ENCODE measurements at places on chromosomes 2 and 18.
A peak's percentile ranks its signal among the peaks of the same experiment; 100 is the strongest.

DNA sequence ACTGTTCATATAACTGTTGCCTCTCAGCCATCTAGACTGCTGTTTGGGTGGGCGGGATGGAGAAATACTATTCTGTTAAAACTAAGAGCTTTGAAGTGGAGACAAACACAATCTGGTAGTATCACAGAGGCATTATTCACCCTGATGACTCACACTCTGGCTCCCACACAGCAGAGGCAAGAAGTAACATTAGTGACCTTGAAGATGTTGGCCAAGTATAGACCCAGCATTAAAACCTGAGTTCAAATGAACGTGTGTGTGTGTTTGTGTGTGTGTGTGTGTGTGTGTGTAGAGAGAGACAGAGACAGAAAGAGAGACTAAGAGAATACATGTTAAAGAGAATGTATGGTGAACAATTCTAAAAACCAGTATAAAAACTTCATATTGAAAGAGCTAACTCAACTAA is 22.5 kb upstream of the ACVR1 start:
- DNase-seq, result peak; percentile 60

- DNase-seq, result no peak
Measured at GRCh38 chr18:23188068-23188760, 52.9 kb downstream of the CABLES1 start.

GRCh38 chr18:80231151-80231550 is 16.2 kb downstream of the PARD6G start:
- DNase-seq, result no peak

DNA sequence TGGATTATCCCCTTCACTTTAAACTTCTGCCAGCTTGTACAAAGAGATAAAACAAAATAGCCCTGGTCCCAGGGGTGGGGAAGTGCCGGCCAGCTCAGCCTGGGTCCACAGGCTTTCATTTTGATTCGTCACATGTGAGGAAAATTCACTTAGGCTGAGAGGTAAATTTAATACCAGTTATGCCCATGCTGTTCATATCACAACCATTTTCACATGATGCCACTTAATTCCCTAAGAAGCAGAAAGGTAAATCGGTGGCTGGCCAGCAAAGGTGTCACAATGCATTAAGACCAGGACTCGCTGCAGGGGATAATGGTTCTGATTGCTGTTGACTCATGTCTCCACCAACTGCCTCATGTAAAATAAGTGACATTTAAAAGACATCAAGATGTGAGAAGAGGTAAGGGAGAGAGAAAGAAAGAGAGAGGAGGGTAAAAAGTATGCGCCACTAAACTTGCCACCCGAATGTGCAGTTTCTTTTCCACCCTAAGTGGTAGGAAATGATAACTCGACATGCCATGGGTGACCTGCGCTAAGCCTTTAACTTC is 261.0 kb upstream of the SIX3 start:
- no peak for DNase-seq

- DNase-seq, result no peak
Measured at GRCh38 chr2:177606636-177607035, 214.1 kb downstream of the AGPS start.

DNA sequence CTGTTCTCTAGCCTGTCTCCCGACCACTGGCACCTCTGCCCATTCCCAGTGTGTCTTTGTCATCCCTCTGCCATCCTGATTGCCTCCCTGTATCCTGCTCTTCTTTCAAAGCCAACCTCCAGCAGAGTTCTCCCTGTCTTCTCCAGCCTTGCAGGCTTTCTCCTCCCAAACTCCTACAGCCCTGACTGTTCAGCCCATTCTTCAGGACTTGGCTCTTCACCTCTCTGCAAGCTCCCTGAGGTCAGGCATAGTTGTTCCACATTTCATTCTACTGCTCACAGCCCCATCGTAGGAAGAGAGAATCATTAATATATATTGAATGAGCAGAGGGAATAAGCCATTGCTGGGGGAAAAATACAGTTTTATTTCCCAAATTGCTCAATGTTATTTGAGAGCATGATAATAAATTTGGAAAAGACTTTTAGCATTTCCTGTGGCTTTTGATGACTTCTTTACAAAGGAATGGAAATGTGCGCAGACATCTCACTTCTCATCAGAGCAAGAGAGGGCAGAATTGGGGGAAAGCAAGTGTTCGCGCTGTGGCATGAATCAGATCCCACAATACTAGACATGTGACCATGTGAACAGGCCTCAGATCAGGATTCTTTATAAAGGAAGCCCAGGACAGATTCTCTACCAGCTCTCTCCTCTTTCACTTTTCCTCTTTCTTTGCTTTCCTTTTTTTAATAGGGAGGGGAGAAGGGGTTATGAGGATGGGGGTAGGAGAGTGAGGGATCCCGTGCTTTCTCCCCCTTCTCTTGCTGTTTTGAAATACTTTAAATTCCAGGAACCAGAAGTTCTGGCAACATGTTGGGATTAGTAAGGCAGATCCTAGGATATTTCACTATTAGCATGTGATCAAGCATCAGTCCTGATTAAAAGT is 37.4 kb downstream of the EPAS1 start:
- no peak for DNase-seq

- DNase-seq, result no peak
Measured at GRCh38 chr18:58632552-58632951, 3.7 kb upstream of the ALPK2 start.

GRCh38 chr2:19744456-19745199 is 157.2 kb downstream of the TTC32 start:
- no peak for DNase-seq

GRCh38 chr2:37576831-37577230 is 94.6 kb downstream of the CDC42EP3 start:
- no peak for DNase-seq

GRCh38 chr2:75792146-75792545 is 81.4 kb upstream of the GCFC2 start:
- DNase-seq, result no peak

GRCh38 chr2:54673501-54673998 is 49.9 kb upstream of the EML6 start:
- DNase-seq, result peak; percentile 65

DNA sequence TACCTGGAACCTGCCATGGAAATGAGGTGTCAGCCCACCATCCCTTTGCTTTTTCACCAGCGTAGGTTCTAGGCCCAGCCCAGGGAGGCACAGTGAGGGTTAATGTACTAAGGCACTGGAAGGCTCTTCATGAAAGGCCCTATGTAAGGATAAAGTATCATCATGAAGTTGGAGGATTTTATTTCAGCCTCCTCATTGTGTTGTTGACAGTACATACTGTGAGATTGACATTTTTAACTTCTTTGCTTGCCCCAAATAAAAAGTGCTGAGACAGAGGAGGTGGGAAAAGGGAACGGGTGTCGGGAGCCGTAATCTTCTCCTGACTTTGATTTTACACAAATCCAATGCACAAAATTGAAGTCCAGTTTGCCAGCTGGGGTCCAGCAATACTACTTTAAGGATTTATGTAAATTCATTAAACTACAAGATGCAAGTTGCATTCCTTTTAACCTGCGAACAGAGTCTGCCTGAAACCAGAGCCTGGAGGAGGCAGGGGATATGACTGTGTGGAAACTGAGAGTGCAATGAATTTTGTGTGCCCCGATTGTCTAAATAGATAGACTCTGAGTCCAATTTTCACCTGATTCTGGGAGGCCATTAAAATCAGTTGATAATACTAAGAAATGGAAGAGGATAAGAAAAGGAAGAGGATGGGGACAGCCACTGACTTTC is 5.4 kb upstream of the NCKAP5 start:
- DNase-seq, result no peak

DNA sequence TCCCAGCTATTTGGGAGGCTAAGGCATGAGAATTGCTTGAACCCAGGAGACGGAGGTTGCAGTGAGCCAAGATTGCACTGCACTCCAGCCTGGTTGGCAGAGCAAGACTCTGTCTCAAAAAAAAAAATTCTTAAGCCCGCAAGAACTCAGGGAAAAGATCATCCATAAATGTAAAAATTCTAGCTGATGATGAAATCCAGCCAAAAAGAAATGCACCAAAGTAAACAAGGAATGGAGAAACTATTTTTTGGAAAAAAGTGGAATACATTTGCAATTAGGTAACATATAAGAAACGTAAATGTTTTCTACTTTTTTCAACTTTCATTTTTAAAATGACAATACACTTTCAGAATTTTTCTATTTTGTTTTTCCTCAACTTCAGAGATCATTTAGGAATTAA is 61.3 kb downstream of the ASXL2 start:
- DNase-seq, result no peak

DNA sequence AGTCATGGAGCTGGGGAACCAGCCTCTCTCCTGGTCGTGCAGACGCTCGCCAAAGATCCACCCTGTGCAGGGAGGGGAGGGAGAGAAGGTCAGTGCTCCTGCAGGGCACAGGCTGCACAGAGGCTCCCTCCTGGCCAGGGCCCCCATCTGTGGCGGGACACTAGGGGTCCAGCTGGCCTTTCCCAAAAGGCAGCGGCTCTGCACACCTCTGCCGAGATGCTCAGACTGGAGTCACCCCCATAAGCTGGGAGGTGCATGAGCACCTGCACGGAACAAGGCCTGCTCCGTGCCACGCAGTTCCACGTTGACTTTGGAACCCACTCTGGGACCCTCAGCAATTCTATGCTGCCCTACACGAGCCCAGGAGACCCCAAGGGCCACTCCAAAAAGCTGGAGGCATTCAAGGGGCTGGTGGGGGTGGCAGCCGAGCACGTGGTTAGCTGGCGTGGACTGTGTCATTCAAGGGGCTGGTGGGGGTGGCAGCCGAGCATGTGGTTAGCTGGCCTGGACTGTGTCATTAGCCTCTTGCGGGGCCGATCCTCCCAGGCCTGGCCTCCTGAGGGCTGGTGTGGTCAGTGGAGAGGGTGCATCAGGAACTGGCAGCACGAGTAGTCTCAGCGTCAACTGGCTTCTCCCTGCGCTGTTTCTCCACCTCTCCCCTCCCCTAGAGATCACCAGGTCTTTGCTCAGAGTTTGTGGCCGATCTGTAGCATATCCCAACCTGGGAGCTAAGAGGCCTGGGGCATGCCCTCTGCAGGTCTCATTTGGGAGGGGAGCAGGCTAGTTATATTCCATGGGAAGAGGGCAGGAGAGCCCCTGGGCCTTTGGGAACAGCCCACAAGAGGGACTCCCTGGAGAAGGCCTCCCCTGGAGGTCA is 9.8 kb downstream of the SNORC start:
- DNase-seq, result no peak

- DNase-seq, result no peak
Measured at GRCh38 chr2:55729136-55729685, 35.6 kb upstream of the PNPT1 start.

- no peak for DNase-seq
Measured at GRCh38 chr2:35081001-35081621, 1274.5 kb upstream of the CRIM1 start.

- no peak for DNase-seq
Measured at GRCh38 chr2:206627632-206628031, 14.7 kb upstream of the FAM237A start.

All from HT-29 (cell line).